ENCODE measurements at places on chromosomes 3 and 15.

GRCh38 chr3:178948546-178948945 lies 123.1 kb downstream of the ZMAT3 start:
- DNase-seq, result no peak

GRCh38 chr3:172069478-172069877 lies 30.1 kb downstream of the FNDC3B start:
- DNase-seq, result no peak

GRCh38 chr3:134134240-134134639 lies 104.5 kb upstream of the SLCO2A1 start:
- DNase-seq, result no peak

DNA sequence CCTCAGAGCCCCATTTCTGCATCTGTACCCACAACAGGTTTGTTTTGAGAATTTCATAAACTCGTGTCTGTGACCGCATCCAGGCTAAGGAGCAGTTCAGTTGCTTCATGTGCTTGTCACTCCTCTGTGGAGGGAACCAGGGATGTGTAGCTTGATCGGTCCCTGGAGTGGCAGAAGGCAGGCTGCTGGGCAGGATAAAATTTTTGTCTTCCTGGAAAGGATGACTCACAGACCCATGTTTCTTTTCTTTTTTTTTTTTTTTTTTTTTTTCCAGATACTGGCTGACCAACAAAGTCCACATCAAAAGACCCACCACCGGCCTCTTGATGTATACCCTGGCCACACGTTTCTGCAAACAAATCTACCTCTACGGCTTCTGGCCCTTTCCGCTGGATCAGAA lies 70.1 kb downstream of the ST8SIA2 start:
- no peak for DNase-seq

GRCh38 chr15:80747317-80748053 lies 31.7 kb upstream of the CEMIP start:
- DNase-seq, result no peak

DNA sequence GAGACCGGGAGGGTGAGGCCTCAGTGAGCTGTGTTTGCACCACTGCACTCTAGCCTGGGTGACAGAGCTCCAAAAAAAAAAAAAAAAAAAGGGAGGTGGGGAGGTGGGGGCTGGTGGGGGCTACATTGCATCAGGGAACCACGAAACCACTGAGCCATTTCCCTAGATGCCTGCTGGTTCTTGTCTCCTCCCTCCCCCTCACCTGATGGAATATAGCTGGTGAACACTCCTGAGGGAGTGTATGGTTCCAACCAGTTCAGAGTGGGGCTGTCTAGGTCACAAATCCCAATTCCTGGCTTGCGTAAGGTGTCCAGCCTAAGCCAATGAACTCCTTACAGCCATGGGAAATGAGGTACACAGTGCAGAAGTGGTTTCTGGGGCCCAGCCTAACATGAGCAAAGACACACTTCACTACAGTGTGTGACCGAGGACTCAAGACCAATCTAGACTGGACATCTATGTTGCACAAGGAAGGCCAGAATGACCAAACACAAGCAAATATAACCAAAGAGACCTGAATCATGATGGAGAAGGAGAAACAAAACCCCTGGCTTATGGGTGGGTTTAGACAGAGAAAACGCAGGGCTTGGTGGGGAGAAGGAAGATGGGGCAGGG lies 39.1 kb upstream of the OSBPL11 start:
- DNase-seq, result no peak

- no peak for DNase-seq
Measured at GRCh38 chr3:139427283-139428060, 38.0 kb upstream of the COPB2 start.

DNA sequence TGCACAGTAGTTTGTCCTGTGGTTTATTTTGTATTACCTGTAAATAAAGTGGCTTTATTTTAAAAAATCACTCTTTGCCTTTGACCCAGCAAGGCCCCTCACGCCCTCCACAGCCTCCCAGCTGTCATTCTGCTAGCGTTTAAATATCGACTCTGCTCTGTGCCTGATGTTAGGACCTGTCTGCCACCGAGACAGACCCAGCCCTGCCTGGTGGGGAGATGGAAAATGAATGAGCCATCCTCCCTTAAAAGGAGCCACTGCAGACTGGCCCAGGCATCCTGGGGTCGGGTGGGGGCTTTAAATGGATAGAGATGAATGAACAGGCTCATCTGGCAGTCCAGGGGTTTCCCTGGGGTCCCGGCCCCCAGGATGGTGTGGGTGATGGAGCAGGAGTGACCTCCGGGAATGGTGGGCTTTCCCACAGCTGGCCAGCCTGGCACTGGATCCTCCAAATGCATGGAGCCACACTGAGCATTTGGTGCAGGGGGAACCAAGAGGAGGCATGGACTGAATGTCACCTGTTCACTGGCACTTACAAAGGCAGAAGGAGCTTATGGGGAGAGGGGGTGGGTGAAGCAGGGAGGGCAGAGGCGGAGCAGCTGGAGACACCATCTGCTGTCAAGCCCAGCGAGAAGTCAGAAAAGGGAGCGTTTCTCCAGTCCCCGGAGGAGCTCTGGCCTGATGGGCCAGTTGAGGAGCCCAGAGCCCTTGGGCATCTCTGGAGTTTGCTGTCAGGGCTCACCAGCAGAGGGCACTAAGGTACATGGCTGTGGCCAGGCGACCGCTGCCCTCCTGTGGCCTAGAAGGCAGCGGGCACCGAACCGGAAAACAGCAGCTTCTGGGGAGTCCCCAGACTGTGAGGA lies 11.9 kb downstream of the GRM2 start:
- no peak for DNase-seq

- no peak for DNase-seq
Measured at GRCh38 chr15:26628071-26628470, 144.8 kb downstream of the GABRB3 start.

DNA sequence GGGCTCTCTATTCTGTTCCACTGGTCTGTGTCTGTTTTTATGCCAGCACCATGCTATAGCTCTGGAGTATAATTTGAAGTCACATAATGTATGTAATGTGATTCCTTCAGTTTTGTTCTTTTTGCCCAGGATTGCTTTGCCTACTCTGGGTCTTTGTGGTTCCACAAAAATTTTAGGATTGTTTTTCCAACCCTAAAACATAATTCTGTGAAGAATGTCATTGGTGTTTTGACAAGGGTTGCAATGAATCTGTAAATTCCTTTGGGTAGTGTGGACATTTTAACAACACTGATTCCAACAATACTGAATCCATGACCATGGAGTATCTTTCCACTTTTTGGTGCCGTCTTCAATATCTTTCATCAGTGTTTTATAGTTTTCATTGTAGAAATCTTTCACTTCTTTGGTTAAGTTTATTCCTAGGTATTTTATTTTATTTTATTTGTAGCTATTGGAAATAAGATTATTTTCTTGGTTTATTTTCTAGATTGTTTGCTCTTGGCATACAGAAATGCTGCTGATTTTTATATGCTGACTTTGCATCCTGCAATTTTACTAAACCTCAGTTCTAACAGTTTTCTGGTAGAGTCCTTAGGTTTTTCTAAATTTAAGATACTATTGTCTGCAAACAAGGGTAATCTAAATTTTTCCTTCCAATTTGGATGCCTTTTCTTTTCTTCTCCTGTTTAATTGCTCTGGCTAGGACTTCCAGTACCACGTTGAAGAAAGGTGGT lies 29.7 kb downstream of the TJP1 start:
- no peak for DNase-seq

DNA sequence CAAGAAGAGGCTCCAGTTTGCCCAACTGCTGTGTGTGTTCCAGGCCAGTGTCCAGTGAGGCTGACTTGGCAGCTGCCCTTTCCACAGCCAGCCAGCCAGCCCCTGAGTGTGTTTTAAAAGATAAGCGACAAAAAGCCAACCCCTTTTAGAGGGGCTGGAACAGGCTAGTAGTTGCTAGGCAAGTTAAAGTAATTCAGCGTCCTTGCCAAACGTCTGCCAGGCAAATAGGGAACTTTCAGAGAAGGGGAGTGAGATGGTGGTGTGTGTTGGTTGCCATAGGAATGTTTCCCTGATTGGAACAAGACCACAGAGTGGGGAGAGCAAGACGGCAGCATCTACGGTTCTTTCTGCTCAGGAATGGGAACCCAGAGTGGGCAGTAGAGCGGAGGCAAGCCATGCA lies 86.3 kb downstream of the TMEM108 start:
- DNase-seq, result no peak

Measured in activated CD4-positive, alpha-beta T cell treated with anti-CD3 and anti-CD28 coated beads for 1 hour (primary cell).